ENCODE measurements at places on chromosomes 3 and 15.

- no peak for DNase-seq
Observed at GRCh38 chr3:173630849-173631248, 233.3 kb downstream of the NLGN1 start.

DNA sequence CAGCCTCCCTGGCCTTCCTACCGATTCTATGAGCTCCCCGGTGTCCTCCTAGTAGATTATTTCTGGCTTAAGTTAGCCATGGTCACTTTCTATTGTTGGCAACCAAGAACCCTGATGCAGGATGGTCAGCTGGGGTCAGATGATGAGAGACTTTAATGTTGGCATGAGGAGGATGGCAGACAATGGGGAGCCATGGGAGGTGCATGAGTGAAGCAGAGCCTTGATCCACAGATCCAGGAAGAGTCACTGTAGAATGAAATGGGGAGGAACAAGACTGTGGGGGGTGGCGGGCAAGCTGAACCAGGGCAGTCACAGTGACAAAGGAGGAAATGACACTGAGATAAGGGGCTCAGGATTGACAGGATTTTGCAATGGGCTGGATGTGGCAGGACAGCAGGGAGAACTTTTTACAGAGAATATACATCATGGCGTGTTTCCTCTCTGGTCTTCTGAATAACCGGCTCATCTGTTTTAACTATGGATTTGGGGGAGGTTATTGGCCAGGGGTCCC, 60.9 kb downstream of the RPLP1 start:
- DNase-seq: no peak

DNA sequence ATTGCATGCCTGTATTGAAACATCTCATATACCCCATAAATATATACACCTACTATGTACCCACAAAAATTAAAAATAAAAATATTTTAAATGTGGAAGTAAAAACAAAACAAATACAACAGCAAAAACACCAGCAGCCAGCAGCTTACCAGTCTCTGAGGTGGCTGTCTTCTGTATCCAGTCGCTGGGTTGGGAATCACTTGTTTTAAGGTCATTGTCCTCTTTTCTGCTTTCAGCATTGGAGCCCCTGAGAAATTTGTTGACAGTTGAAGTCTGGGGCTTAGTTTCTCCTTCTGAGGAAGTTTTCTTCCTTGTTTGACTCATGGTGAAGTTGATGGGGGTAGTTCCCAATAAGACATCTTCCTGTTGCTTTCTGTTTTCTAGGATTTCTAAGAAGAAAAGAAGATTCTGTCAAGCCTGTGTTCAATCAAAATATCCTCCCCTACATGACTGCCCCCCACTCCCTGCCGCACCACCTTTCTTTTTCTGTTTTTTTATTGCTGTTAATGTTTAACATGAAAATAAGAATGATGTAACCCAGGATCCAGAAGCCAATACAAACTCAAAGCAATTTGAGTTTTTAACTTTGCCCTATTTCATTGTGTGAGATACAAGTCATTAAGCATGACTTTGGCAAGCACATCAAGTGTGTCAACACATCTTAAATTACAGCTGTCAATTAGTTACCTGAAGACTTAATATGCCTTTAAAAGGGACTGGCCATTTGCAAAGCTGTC, at the start of gene LRRC31:
LRRC31 (minus strand) TSS at position 452 of the 737 bp plus-strand sequence; CDS start at position 324, 128 bp downstream.
- no peak for DNase-seq

GRCh38 chr3:52293491-52294319, 6.1 kb downstream of the GLYCTK start:
- no peak for DNase-seq

DNA sequence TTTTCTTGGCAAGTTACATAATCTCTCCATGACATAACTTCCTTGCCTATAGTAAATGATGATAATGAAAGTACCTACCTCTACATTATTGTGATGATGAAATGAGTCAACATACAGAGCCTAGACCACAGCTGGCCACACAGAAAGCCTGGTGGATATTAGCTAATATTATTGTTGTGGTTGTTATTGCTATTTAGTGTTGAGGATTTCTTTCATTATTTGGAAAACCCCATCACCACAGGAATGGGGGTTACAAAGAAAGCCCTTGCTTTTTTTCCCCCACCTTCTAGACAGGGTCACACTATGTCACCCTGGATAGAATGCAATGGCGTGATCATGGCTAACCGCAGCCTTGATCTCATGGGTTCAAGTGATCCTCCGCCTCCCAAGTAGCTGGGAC, 125.0 kb downstream of the PDZRN3 start:
- no peak for DNase-seq

GRCh38 chr15:37109872-37110572, 9.7 kb upstream of the MEIS2 start:
- no peak for DNase-seq

- DNase-seq: no peak
Observed at GRCh38 chr3:109351231-109351630, 13.9 kb upstream of the DPPA4 start.

- no peak for DNase-seq
Observed at GRCh38 chr15:69794645-69795469, 302.9 kb downstream of the TLE3 start.

DNA sequence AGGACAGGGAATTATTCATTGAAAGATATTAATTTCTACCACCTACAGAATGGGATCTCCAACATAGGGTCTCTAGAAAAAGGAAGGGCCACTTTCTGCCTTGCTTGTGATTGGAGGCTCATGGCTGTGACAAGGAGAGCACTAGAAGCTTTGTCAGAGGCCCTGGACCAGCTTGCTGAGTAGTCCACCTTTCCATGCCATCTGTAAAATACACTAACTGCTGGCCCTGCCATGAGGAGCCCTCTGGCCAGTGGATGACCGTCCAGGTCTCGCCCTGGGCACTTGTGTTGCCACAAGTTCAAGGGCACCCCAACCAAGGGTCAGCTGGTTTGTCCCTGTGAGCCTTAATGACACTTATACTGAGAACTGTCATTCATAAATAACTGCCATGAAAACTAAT, 1.6 kb upstream of the SYNM start:
- no peak for DNase-seq

DNA sequence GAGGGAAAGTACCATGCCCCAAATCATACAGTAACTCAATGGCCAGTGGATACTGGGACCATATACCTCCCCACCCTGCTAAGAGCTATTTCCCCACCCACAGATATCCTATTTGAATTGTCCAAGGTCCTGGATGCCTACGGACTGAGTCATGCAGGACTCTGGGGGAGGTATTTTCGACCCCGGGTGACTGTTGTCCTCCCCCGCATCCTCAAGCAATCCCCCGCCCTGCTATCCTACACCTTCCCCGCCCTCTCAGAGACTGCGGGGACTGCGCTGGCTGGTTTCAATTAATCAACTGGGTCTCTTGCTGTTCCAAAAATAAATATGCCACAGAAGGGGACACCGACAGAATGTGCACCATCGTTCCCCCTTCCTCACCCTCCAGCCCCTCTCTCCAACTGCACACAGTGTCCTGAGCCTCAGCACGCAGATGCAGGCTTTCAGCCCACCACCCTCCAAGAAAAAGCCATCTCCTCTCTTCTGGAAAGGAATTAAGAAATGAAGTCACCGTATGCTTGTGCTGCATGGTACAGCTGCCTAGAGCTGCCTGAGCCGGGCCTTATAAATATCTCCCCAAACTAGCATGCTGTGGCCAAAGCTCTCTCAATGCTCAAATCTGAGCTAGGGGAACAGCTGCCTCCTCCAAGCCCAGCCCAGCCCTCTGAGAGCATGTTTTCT, 8.1 kb downstream of the CAV3 start:
- DNase-seq: no peak

DNA sequence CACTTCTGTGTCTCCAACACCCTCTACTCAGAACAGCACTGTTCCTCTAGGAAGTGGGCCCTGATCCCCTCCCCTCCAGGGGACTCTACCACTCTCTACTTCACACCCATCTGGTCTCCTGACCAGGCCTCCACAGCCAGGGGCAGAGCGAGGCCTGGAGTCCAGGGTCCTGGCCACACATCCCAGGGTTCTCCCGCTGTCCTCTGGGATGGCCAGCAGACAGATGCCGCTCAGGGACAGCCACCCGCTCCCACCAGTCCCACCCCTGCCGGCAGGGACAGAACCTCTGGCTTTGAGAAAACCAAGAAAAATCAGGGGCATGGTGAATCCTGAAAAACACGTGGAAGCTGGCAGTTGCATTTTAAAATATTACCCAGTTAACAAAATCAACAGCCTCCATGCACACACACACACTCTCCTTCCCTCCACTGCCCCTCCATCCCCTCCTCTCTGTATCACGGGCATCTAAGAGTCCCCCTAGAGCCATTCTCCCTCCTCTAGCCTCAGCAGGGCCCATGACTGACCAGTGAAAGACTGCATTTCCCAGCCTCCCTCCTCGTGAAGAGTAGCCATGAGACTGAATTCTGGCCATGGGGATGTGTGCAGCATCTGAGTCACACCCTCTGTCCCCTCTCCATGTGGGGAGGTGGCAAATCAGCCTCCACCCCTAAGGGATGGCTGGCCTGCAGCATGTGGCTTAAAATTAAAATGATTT, 32.1 kb upstream of the IQSEC1 start:
- DNase-seq: no peak

DNA sequence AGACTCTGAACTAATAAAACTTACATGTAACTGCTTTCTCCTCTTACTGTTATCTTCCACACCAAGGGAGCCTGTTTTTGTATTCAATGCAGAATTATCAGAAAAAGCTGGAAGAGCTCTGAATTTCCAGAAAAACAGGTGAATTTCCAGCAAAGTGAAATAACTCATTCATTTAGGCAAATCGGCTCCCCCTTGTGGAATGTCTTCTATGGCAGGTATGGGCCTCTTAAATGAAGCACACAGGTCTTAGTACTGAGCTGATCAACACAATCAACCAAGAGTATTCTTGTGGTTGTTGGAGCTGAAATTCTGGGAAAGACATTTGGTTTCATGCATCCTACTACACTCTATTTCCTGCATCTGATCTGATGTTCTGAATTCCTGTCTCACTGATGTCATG, 31.0 kb upstream of the PTPRG start:
- no peak for DNase-seq

DNA sequence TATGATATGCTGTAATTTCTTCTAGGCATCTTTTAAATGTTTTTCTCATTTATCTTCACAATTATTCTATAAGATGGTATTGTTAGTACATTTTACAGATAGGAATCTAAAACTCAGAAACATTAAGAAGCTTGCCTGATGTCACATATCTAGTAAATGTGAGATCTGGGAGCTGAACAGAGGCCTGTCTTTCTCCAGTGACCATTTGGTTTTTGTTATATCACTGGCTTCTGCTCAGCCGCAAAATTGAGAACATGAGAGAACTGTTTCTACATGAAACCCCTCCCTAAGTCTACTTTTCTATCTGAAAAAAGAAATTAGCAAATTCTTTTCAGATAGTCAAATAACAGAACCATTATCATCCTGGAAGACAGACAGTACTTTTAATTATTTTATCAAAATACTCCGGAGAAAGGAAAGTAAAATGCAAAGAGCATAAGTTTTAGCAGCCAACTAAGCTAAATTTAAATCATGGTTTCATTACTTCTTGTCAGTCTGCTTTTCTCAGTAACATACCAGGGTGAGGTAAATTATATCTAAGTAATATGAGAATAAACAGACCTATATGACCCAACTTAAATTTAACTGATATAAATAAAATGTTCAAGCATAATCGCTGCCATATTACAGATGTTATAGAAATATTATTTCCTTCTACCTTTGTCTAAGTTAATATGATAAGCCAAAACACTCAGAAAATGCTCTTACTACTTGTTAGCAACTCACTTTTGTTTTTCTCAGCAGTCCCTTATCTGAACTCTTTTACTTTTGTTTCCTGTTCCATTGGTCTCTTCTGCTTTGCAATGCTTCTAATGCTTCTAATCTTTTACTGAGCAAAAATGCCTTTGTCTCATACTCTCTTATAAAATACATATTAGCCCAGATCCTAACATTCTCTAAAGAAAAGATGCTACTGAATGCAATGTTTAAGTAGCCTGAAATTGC, 68.0 kb upstream of the MBNL1 start:
- DNase-seq: no peak

DNA sequence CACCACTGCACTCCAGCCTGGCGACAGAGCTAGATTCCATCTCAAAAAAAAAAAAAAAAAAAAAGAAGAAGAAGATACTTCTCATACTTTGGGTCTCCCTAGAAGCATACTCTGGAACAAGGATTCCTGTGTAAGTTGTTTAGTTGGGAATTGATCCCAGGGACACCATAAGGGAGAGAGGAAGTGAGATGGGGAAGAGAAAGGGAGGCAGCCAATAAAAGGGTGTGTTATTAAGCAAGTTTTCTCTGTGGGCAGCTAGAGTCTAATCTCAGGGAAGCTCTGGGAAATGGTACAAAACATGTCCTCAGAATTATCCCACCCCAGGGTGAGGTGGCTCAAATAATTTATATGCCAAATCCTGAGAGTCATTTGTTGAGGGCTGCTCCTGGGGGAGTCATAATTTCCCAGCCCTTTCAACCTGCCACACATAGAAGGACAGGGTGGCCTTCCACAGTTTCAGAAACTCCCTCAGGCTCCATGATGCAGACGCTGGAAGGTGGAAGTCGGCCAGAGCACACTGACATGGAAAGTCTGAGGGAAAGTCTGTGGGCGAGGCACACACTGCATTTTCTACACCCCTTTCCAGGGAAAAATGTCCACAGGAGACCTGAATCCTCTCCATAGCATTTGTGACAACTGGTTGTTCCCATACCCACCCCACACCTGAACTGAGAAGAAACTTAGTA, 86.4 kb upstream of the SLC4A7 start:
- DNase-seq: no peak

DNA sequence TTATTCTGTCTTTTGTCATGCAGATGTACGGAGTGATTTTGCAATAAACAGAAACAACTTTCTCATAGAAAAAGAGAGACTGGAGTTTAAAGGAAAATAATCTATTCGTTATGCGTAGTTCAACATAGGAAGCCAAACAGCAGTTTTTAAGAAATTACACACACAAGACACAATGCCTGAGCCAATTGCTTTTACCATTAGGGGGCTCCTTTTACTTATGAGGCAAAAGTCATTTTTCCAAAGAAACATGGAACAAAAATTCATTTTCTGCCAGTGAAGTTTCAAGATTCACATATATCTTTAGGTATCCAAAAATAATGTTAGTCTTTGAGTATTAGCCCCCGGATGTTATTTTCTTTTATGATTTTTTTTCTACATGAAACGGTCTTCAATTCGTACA, 10.7 kb downstream of the CNTN6 start:
- DNase-seq: no peak

GRCh38 chr3:3184876-3185275, 5.4 kb upstream of the CRBN start:
- DNase-seq: no peak
